ENCODE measurements at places on chromosomes 1 and 21. TPM values are rescaled to one million over a fixed set of nuclear protein-coding genes. Genes with fewer than 3 reads are reported as not detected.

DNA sequence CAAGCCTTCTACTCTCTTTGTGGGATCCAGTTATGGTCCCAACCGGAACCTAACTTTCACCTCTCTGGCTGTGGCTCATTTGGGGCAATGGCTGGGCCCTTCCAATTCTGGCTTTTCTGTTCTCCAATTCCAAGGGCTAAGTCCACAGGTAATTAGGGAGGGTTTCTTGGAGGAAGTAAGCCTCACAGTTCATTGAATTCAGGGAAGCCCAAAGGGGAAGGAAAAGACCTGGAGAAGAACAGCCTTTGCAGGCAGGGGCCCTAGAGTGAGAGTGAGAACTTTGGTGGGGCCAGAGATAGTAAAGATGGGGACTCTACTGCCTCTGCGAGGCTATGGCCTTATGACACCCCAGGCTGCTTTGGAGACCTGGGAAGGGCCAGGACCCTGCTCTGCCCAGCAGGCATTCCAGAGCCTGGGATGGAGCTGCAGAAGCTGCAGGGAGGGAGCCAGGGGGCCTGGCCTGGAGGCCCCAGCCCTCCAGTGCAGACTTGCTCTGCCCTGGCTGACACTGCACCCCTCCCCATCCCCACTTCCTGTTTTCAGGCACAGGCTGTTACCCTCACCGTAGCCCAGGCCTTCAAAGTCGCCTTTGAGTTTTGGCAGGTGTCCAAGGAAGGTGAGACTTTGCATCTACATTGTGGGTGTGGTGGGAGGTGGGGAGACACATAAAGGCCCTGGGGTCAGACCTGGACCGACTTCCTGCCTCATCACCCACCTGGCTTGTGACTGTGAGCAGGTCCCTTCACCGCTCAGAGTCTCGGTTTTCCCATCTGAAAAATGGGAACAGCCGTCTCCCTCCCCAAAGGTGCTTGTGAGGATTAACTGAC lies 18.9 kb downstream of the LDLRAP1 start:
- peak; percentile 70 for DNase-seq

DNA sequence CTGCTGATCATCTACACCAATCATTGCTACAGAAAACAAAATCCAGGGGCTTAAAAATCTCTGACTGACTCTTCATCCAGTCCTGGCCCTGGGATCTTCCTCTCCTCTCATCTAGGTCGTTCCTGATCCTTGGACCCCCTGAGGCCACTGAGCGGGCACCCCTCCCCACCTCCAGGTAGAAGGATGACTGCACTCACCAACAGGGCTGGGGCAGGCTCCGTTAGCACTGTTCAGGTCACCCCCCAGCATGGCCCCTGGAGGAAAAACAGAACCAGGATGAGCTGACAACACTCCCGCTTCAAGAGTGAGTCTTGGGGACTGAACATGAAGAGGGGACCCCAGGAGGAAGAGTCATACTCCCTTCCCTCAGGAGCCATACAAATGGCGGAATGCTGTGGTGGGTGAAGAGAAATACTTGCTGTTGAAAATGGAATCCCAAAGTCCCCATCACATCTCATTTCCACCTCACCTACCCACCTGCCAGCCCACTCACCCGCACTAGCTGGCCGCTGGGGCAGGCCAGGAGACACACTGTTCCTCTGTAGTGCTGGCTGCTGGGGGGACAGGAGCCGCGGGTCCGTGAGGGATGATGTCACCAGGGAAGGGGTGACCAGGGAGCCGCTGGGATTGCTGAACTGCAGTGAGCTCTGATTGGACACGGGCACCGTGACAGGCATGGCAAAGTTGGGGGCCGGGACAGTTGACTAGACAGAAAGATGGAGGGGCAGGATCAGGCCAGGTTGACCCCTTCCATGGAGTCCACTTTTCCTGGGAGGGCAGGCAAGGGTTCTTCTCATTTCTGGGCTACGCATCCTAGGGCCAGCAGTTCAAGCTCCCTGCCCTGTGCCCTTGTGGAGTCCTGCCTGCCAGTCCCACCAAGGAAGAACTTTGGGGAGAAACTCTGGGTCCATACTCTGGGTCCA lies 21.2 kb downstream of the MEF2D start:
- no peak for DNase-seq

- no peak for DNase-seq
Measured at GRCh38 chr1:241163363-241163762, 193.6 kb downstream of the RGS7 start.

DNA sequence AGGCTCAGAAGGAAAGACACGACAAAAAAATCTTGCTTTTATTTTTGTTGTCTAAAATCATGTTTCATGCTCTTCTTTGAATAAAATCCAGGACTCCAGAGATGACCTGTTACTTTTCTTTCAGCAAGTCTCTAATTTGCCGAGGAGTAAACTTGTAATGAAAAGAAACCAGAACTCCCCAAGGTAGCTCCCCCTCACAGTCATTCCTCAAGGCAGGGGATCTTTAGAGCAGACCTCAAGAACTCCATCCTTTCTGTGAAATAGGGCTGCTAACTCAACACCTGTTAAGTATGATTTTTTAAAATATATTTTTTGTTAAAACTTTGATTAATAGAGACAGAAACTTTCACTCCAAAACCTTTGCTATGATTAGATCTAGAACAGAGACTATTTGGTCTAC lies 82.7 kb upstream of the ABCD3 start:
- no peak for DNase-seq

DNA sequence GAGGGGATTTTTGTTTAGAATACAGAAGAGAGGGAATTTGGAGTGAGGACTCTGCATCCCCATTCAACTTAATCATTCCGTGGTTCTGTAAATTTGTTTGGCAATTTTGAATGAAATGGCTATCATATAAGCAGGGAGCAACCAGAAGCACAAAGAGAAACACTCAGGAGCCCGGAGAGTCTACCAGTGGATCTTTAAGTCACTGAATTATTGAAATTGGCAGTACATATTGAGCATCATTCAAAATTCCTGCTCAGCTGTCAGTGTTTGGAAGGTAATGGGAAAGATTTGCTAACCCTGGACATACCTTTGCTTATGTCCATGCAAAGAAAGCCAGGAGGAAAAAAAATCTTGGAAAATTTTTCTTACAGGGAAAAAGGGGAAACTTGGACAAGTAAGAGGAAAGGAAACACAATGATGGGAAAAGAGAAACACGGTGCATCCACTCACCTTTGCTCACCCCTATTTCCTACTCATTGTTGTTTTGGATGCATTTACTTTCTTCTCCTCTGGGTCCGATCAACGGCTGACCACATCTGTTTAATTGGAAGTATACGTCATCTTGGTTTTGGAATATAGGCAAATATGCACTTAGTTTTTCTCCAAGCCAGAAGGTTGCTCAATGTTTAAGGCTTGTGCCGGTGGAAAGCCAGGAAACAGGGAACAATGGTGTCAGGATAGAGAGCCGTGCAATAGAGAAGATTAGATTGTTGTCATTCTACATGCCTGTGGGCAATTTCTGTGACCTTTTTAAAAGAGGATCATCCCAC lies 243.0 kb upstream of the LYPLAL1 start:
- no peak for DNase-seq

DNA sequence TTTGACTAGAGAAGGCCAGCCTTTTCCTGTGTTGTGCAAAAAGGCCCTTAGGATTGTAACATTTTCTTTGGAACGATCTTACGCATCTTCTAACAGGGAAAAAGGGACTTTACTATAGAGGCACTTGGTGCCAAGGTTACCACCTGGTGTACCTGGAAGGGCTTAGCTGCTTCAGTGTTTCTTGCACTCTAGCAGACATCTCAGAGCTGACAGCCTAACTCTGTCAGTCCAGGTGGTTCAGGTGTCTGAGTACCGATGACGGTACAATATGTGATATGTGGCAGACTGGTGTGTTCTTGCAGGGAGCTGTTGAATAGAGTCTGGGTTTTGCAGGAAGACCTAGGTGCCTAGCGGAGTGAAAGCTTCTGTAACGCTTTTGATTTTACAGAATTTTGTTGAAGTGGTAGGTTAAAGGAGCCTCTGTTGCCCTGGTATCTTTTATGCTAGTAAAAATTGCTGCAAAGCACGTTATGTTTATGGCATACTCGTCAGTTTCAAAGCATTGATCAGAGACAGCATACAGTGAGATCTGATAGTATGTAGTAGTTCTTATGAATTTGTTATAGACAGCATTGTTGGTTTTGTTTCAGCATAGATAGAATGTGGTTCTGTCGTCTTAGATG lies 1.4 kb downstream of the MAGI3 start:
- peak; percentile 22 for DNase-seq

DNA sequence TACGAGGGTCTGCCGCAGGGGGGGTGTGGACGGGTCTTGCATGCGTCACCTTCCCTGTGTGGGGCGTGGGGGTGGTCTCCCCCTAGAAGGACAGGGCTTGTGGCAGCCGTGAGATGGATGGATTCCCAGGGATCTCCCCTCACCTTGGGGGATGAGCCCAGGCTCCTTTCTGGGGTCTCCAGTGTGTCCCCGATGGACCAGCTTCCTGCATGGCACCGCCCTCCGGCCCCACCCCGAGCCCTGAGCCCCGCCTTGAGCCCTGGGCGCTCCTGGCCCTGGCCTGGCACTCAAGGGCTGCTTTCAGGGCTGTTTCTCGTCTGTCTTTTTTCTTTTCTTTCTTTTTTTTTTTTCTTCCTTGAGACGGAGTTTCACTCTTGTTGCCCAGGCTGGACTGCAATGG lies 59.5 kb downstream of the SKI start:
- DNase-seq = no peak

DNA sequence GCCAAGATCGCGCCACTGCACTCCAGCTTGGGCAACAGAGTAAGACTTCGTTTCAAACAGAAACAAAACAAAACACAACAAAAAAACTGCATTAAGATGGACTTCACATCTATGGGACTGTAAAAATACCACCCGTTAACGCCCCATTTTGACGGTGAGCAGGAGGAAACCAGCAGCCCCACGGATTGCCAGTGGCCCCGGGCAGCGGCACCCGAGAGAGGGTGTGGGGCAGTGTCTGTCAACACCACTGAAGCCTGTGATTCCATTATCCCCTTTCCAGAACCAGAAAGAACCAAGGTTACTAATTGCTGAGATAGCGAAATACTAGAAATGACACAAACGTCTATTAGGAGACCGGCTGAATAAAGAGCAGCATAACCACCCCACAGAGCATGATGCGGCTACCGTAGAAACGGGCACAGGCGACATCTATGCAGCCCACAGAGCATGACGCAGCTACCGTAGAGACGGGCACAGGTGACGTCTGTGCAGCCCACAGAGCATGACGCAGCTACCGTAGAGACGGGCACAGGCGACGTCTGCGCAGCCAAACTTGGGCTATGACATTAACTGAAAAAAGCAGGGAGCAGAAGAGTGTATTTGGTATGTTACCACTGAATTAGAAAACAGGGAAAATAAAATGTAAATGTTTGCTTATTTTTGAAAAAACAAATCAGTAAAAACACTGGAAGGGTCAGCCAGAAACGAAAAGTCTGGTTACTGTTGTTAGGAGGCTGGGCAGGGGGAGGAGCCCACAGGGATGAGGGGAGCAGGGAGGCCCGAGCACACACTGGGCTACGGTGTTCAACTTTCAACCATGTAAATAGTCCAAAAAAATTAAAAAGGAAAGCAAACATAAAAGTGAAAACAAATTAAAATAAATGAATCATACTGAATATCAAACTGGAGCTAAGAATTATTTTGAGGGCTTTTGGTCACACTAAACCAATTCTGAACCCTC lies 96.5 kb downstream of the NPHP4 start:
- DNase-seq = no peak

- no peak for DNase-seq
Measured at GRCh38 chr1:235942625-235942934, 75.9 kb upstream of the LYST start.

DNA sequence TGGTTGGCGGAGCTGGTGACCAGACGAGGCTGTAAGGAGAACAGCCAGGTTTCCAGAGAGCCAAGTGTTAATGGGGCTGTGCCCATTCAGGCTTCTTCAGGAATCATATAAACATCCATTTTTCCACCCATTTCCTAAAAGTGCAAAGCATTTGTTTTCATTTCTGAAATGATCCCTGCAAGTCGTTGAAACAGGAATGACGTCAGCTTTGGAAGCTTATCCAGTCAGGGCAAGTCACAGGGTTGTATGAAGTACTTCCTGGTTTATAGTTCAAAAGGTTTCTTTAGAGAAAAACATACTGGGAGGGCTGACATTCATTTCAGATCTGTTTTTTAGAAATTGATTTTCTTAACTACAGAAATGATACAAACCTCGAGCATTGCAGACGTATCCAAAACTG lies 29.2 kb downstream of the IGSF5 start:
- DNase-seq = no peak

DNA sequence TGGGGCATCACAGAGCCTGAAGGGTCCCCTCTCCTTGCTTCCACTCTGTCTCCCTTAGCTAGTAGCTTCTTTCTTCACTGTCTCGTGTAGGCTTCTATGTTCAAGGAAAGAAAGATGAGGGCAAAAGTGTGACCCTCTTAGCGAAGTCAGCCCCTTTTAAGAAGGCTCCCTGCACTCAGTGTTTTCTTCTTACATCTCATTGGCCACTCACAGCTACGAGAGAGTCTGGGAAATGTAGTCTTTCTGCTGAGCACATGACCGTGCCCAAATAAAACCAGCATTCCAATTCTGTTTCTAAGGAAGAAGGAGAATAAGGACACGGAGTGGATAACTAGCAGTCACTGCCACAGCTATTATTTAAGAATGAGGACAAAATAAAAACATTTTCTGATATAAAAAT lies 104.9 kb upstream of the TNR start:
- DNase-seq = no peak

GRCh38 chr1:42866549-42866948 lies 20.1 kb downstream of the ZNF691 start:
- DNase-seq = no peak

DNA sequence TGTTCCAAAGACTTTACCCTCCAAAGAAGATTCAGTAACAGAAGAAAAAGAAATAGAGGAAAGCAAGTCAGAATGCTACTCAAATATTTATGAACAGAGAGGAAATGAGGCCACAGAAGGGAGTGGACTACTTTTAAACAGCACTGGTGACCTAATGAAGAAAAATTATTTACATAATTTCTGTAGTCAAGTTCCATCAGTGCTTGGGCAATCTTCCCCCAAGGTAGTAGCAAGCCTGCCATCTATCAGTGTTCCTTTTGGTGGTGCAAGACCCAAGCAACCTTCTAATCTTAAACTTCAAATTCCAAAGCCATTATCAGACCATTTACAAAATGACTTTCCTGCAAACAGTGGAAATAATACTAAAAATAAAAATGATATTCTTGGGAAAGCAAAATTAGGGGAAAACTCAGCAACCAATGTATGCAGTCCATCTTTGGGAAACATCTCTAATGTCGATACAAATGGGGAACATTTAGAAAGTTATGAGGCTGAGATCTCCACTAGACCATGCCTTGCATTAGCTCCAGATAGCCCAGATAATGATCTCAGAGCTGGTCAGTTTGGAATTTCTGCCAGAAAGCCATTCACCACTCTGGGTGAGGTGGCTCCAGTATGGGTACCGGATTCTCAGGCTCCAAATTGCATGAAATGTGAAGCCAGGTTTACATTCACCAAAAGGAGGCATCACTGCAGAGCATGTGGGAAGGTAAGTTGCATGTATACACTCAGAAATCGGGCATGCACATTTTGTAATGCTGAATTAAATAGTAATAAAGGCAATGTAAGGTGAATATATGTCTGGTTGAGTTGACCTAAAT lies 97.2 kb downstream of the ZFYVE9 start:
- no peak for DNase-seq

PTGFR gene
- 4.3 TPM for total RNA-seq

RHD gene
- total RNA-seq = not detected

ITPKB gene
- 30.6 TPM for total RNA-seq

FAM72A gene
- 2.0 TPM for total RNA-seq

HHIPL2 gene
- total RNA-seq = 2.0 TPM

AGO3 gene
- 23.8 TPM for total RNA-seq

TMEM50B gene
- total RNA-seq = 95.0 TPM
